ENCODE measurements at places on chromosomes 7 and 10.

DNA sequence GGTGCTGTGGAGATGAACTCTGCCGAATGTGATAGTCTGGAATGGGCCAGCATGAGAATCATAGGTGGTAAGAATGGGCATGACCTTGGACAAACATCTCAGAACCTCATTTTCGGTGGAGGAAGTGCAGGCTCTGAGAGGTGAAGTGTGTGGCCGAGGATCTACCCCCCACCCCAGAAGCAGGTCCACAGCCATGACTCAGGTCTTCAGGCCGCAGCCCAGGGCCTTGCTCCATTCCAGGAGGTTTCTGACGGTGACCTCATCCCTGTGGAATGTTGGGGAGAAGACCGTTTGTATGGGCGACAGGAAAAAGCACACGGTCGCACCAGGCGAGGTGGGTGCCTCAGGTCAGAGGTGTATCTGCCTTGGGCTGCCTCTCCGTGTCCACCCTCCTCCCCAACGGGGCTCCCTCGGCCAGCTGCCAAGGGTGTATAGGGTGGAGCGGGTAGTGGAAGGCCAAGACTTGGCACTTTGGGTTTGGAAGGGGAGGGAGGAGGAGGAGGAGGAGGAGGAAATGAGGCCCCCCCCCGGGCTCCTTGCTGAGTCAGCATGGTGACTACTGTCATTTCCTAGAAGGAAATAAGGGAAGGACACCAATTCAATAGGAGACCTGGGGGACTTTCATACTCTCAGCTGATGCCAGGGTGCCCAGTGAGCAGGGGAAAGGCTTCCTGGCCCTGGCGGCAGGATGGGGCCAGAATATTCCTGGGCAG lies 168.0 kb upstream of the RHEB start:
- DNase-seq = no peak

GRCh38 chr10:111338805-111339204 lies 262.0 kb downstream of the ADRA2A start:
- DNase-seq = no peak

DNA sequence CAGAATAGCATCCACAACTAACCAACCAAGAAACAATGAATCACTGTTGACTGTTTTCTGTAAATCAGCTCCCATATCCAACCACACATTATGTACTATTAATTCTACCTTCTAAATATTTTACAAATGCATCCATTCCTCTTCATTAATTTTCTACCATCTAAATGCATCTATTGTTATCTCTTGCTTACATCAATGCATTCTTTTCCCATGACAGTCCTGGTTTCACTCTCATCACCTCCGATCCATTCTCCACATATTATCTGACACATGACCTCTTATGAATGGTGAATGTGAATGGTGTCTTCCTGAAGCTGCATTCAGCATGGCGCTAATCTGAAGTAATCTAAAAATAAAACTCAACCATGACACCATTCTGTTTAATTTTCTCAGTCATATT lies 153.8 kb upstream of the CALCR start:
- no peak for DNase-seq

DNA sequence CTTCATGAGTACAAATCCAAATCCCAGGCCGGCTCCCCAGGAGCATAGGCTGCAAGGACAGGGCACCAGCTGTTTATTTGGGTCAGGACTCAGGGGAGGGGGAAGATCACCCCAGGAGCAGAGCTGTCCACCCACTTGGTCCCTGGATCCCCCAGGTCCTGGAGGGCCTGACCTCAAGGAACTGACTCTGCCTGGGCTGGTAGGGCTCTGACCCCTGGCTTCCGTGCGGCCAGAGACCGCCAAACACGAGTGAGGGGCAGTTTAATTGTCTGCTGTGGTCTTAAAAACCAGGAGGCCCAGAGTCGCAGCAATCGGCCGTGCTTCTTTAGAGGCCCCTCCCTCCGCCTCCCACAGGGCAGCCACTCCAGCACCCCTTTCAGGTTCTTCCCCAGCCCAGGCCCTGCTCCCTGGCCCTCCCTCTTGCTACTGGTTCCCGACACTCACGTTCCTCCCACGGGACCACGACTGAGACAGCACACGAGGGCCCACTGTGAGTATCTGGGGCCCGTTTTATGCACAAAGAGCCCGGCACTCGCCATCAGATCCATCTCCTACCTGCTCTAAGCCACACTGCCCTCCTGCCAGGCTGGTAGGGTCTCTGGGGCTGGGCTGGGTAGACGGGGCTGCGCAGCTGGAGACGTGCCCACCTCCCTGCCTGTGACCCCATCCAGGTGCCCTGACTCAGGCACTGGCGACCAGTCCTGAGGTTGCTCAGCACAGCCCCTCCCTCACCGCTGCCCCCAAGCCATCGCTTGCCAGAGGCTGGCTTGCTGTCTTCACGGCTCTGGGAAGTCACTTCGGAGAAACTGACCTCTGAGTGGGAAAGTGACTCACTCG lies 30.0 kb upstream of the CFAP46 start:
- no peak for DNase-seq

- no peak for DNase-seq
Observed at GRCh38 chr7:151808400-151809145, 68.3 kb downstream of the PRKAG2 start.

DNA sequence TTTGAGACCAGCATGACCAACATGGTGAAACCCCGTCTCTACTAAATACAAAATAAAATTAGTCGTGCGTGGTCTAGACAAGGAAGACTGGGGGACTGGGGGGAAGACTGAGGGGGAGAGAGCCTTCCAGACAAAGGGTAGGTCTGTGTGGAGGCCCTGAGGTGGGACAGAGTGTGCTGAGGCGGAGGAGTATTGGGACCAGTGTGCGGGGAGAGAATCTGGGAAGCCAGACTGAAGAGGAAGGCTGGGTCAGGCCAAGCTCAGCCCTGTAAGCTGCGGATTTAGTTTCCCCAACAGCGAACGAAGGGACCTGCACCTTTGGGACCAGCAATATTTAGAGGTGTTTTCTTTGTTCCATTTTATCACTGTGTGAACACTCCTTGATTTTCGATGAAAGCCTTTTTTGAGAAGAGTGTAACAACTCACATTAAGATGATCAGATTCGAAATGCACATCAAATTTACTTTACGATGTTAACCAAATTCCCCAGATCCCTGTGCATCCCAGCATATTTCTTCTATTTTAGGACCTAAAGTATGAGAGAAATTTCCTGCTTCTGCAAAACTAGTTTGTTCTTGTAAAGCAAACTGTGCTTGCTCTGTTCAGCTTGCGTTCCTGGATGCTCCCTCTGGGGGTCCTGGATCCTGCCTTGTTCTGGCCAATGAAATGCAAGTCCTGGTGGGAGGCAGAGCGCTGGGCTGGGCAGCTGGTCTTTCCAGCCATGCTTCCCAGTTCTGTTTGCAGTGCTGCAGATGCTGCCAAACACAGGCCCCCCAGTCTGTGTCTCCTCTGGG lies 39.4 kb downstream of the PLAU start:
- no peak for DNase-seq

- no peak for DNase-seq
Observed at GRCh38 chr7:66609176-66609575, 19.5 kb upstream of the KCTD7 start.

- no peak for DNase-seq
Observed at GRCh38 chr10:55351431-55351830, 550.4 kb upstream of the PCDH15 start.

DNA sequence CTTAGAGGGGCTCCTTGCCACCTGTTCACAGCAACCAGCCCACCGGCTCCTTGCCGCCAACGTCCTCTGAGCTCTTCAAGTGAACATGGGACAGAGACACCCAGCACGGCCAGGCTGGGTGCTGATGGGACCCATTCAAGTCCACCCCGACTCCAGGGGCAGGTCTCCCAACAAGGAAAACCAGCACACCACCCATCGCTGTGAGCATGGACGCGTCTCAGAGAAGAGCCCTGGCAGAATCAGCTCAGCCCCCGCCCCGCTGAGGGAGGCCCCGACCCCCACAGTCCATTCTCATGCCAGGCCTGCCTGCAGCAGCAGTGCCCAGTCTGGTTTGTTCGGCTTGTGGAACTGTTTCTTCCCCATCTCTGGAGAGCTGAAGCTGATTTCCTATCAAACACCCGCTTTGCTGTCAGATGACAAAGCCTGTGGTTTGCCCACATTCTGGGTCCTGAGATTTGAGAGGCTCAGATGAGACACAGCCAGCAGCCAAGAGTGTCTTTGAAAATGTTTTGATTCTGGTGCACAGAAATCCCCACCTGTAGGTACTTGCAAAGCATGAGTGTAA lies 216.6 kb downstream of the ZMYND11 start:
- DNase-seq = no peak

DNA sequence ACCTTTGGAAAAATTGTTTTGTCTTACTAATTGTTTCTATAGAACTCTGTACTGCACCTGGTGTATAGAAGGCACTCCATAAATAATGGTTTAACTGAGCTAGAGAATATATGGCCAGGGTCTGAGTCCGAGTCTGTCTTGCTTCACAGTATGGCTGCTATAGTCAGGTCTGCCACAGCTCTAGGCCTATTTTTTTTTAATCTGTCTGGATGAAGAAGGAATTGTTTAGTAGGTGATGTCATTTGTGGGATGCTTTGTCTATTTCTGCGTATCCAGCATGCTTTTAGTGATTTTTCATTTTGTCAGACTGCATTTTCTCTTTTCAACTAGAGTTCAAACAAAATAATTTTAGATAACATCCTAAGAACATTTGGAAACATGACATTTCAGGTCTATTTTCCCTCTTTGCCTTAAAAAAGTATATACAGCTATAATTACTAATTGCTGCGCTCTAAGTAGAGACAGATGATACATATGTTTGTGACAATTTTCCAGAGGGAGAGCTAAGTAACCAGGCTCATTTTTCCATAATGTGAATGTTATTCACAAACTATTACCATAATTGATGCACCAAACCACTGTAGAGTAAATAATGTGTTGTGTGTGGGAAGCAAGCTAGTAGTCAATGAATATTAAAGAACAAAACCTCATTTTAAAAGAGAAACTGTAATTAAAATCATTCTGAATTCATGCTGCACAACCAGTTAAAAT lies 361.7 kb downstream of the AUTS2 start:
- DNase-seq = no peak

GRCh38 chr10:96840841-96841518 lies 8.9 kb downstream of the LCOR start:
- DNase-seq = peak; percentile 59

GRCh38 chr10:8044908-8045725 lies 9.4 kb upstream of the GATA3 start:
- no peak for DNase-seq
